ENCODE measurements at places on chromosomes 3 and 15.

DNA sequence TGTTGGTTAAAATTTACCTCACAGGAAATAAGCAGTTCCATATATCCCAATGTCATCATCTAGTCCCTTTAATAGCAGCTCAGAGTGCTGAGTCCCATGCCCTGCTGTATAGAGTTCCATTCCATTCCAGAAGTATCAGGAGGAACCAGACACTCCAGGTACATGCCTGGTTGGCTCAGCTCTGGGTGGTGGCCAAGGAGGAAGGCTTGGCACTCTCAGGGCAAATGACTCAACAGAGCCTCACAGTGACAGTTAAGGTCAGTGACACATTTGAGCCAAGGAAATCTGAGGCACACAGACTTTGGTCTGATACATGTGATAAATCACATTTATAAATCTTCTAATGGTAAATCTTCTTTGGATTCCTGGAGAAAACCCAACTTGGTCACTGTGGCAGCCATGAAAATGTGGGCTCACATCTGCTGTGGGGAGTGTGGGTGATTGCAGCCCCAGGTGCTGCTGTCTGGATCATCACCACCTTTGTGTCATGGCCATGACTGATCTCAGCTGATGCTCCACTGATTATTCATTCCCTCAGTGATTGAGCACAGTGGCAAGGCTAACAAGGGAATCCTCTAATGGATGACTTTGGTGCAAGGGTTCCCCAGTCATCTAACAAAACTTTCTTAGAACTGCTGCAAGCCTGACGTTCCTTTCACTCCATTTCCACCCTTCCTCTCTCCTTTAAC, 9.3 kb downstream of the HHLA2 start:
- DNase-seq: no peak

GRCh38 chr3:150098621-150099020, 127.9 kb upstream of the PFN2 start:
- DNase-seq: no peak

DNA sequence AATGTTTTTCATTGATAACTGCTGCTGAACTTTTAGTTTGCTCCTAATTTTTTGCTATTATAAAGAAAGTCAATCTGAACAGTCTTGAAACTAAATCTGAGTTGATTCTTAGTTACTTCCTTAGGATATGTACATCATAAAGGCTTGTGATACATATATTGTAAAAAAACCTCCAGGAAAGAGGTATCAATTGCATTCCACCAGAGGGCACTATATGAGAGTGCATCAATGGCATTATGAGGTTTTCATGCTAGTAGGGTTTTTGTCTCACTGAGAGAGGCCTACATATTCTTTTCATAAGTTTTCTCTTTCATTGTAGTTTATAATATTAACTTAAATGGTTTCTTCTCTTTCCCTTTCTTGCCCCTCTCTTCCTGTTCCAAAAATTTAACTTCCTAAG, 46.9 kb downstream of the PIK3R4 start:
- no peak for DNase-seq

DNA sequence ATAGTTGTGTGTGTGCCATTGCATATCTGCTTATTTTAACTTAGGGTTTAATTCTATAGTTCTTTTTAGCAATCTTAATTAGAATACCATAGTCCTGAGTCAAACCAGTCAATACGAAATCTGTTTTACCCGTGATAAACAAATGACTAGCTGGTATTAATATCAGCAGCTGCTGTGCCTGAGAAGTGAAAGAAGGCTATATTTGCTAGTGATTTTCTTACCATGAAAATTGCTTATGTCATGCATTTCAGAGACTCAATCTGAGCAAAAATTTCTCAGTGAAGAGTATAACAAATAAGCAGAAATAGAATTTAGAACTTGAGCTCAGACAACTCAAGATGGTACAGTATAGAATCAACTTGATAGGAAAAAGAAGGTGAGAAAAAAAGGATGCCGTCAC, 820.4 kb downstream of the NAALADL2 start:
- no peak for DNase-seq

DNA sequence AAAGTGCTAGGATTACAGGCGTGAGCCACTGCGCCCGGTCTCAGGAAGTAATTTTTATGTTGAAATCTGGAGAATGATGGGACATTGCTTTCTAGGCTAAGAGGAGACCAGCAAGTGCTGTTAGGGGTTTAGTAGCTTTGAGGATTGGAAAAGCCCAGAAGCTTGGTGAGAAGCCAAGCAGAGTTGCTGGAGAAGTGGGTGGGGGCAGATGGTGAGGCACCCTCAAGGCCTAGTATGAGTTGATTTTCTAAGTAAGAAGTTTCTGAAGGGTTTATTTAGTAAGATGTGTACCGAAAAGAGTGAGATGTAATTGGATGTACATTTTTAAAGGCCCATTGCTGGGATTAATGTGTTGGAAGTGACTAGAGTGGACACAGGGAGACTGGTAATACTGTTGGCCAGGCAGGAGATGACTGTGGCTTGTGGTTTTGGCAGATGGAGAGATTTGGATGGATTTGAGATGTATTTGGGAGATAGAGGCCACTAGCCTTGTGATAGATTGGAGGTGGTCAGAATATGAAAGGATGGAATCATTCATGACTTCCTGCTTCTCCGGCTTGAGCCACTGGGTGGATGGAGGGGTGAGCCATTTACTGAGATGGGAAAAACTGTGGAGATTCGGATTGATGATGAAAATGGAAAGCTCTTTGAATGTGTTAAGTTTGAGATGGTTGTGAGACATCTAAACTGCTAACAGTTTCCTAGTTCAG, 2.3 kb downstream of the LRRC28 start:
- no peak for DNase-seq

DNA sequence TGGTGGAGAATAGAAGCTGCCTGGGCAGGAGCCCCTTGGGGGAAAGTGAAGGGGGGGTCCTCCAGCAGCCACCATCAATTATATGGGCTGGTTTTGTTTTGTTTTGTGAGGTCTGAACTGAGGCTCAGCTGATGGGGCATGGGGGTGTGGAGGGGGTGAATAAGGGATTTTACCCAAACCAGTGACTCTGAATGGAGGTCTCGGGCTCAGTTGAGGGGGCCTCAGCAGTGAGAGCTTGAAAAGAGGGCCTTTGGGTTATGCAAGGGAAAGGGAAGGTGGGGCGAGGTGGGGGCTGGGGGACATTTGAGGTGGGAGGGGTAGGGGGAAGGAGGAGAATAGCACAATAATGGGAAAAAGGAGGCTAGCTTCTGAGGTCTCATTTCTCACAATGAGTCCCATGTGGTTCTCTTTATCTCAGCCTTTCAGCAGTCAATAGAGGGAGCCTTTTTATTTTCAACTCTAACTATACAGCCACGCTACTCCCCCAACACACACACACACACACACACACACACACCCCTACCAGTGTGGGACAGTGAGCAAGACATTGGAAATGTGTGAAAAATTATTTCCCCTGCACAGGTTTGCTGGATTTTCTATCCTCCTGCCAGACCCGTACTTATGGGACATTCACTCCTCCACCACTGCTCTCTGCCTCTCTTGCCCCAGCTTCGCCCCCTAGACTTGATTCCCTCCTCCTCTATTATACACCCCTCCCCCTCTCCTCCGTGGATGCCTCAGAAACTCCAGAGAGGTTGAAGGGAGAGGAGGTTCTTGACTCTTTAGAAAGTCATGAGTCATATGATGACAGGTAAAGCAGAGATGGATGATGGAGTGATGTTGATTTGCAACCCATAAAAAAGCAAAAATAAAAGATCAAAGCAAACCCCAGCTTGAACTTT, 96.0 kb downstream of the GTPBP8 start:
- no peak for DNase-seq

DNA sequence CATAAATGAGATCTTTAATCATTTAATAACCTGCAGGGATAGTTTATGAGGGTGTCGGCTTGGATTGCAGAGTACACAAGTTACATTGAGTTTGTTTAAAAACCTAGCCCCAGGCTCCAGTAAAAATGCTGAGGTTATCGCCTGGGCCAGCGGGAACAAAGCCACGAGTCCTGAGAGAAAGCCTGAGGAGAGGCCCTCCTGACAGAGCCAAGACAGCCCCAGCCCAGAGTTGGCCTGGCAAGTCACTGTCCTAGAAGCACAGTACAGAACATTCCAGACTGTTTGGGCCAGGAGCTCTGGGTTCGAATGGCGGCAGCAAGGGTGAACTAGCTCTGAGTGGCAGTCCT, 32.4 kb downstream of the SEC61A1 start:
- no peak for DNase-seq

DNA sequence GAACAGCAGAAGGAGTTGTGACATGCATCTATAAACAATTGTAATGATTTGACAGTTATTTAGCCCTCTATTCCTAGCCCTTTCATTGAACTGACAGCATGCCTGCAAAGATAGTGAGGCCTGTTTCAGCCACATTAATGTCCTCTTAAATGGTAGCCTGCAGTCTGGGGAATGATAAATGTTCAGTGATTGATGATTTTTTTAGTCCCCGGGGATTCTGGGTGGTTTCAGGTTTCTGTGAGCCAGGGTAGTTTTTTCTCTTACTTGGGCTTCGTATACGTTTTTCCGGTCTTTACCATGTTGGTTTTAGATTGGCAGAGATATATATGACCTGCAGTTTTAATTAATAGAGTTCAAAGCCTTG, 172.0 kb downstream of the TCF12 start:
- no peak for DNase-seq

- DNase-seq: no peak
Measured at GRCh38 chr3:66428733-66429132, 72.1 kb downstream of the LRIG1 start.

DNA sequence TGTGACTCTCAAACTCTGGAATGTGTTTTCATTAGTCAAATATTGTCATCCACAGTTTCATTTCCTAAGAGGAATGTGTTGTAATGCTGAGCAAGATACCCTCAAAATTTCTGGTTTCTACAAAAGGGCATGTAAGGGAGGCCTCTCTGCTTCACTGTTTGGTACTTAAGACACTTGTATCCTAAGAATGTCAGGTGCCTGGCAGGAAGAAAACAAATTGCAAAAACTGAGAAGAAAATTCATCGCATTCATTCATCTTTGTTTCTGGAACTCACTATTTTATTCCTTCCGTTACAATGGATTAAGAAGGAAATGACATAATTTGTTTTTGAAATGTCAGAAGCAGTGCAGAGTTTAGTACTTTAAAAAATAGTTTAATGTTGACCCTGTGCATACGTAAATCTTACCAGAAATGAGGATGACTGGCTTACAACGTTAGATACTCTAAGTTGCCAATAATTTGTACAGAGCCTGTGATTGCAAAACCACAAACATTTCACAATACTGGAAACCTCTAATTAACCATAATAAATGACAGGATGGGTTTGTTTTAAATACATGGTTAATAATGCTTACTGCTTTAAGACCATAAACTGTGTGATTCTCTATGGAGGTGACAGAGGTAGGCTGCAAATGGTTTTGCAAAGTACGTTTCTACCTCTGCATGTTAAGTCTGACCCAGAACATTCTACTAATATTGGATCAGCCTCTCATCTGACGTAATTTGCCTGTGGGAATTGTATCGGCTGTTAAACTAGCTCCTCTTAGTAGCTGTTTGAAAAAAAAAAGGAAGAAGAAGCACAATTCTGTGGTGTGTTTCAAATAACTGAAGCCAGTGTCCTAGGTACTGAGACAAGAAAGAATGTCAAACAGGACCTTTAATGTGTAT, 477.8 kb downstream of the RBMS3 start:
- DNase-seq: no peak

DNA sequence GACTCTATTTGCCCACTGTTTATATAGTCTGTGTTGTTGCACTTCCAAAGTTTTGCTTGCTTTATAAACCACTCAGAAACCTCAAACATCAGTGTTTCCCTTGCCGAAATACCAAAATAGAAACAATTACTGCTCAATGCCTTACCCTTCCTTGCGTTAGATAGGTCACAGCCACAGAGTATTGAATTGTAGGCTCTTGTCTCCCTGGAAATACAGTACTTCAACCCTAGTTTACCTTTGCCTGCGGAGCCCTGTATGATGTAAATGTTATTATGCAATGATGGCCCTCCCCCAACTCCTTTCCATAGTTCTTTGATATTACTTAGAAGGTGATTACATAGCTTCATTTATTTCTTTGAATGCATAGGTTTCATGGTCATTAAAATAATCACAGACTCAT, 44.2 kb downstream of the SOX2 start:
- DNase-seq: no peak

GRCh38 chr15:92130244-92130643, 263.4 kb upstream of the ST8SIA2 start:
- no peak for DNase-seq

- no peak for DNase-seq
Measured at GRCh38 chr15:27730868-27731267, 368.2 kb downstream of the OCA2 start.

DNA sequence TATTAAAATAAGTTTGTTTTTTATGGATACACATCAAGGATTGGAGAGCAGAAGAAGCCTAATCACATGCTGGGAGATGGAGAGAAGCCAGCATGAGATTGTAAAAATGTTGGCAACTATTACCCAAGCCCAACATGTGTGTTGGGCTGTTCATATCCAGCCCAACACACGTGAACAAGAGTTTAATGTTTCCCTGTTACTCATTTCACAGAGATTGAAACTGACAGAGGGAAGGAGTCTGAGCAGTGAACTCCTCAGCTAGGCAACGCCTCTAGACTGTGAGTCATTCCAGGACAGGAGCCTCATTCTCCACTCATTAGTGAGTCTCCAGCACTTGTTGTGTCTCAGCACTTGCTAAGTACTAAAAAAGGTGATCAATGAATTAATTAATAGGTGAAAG, 43.2 kb upstream of the CMSS1 start:
- no peak for DNase-seq

DNA sequence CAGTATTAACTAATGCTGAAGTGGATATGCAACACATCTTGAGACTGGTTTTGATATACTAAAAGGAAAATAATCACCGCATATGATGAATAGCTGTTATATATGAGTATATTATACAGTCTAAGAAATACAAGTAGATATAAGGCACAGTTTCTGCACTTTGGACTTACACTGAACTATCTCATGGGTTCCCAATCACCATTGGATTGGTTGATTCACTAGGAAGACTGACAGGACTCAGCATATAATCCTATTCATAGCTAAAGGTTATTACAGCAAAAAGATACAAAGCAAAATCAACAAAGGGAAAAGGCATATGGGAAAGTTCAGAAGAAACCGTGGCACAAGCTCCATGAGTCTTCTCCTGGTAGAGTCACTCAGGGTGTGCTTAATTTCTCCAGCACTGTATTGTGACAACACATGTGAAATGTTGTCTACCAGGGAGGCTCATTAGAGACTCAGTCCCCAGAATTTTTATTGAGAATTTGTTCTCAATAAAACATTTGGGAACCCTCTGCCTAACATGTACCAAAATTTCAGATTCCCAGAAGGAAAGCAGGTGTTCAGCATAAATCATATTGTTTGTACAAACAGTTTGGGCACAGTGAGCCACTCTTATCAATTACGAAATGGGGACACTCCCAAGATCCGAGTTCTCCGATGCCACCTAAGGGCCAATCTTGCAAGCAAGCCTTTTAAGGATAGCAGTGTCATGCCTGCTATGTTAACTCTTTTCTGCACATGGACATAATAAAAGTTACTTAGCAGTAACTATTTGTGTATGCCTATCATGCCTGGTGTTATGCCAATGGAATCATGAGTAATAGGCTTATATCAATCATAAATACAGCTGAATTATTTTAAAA, 26.8 kb downstream of the CMC1 start:
- no peak for DNase-seq

- no peak for DNase-seq
Measured at GRCh38 chr15:89067751-89068150, 20.5 kb upstream of the ABHD2 start.

- no peak for DNase-seq
Measured at GRCh38 chr3:172323894-172324610, 124.2 kb downstream of the GHSR start.

- no peak for DNase-seq
Measured at GRCh38 chr3:113548501-113548900, 16.1 kb downstream of the SIDT1 start.

Data from T-cell (primary cell).